Neural progenitor cell (in vitro differentiated cells): ENCODE measurements at places on chromosomes 6 and 20.

- DNase-seq, result no peak
Observed at GRCh38 chr20:11050350-11050749, 376.6 kb upstream of the JAG1 start.

- DNase-seq, result no peak
Observed at GRCh38 chr6:127813699-127814027, 87.2 kb downstream of the THEMIS start.

DNA sequence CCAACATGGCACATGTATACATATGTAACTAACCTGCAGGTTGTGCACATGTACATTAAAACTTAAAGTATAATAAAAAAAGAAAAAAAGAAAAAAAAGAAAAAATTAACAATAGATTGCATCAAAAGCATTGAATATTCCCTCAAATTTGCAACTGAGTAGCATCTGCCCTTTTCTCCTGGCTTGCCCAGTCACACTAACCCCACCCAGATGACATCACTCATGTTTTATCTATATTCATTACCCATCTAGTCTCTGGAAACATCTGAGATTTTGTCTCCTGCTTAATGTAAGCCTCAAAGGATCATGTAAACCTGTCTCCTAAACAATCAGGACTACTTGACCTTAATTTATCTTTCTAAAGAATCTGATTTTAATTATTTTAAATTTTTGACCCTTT, 706.8 kb downstream of the CD109 start:
- DNase-seq, result no peak

DNA sequence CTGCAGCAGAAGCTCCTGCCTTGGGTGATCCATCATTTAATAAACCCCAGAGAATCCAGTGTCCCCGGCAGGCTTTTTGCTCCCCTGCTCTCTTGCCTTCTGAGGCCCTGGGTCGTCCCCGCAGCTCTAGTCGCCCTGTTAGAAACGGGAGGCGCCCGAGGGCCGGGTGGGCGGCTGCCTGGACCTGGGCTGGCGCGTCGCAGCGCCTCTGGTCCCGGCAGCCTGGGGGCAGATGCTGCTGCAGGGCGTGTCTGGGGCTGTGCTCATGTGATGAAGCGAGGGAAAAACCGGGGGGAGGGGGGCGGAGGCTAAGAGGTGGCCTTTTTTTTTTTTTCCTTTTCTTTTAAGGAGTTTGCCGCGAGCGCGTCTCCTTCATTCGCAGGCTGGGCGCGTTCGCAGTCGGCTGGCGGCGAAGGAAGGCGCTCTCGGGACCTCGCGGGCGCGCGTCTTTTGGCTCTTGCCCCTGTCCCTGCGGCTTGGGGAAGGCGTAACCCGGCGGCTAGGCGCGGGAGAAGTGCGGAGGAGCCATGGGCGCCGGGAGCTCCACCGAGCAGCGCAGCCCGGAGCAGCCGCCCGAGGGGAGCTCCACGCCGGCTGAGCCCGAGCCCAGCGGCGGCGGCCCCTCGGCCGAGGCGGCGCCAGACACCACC, 394 bp downstream of the AKAP12 start:
- peak; percentile 96 for DNase-seq

DNA sequence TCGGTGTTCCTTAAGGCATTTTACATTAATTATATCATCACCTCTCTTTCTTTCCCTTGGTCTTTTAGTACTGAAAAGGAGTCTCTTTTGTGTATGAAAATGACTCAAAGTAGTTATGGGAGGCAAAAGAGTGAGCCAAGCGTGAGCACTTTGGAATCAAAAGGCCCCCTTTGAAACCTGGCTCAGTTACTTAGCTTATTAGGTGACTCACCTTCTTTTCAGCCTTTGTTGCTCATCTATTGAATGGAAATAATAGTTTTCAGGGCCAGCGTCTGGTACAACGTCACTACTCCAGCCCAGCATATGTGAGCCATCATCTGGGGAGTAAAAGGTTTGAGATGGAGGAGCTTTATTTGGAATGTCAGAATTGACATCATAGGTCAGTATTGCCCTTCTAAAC, 147.4 kb upstream of the SCGN start:
- peak; percentile 31 for DNase-seq

GRCh38 chr6:21157186-21157929, 436.2 kb upstream of the SOX4 start:
- DNase-seq, result no peak

DNA sequence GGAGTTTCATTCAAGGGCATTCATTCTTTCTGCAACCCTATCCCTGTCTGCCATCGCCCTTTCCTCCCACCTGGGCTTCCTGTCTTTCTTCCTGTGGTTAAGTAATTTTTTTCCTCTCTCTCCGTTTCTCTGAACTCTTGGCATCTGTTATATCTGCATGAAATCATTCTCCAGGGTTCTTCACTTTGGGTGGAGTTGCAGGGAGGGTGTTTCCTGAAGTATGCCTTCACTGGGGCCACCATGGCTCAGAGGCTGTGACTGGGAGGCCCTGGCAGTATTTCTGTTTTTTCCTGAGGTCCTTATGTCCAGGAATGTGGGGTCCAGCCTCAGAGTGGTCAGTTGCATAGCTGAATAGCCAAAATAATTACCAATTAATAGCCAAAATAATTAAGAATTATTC, 137.2 kb downstream of the SLC35F1 start:
- DNase-seq, result no peak

DNA sequence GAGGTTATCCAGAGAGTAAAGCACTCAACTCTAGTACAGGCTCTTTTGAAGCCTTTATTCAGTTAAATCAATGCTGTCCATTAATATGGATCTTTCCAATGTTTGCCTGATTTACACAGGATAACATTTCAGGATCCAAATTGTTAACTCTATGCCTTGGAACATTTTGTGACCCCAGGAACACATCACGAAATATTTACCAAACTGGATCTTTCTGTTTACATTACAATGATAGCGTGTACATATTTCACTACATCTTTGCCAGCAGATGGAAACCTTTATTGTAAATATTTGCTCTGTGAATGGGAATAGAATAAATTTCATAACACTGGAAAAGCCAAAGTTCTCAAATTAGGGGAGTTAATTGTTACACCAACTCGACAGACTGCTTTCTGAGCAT, 23.5 kb downstream of the BPIFA2 start:
- DNase-seq, result no peak

GRCh38 chr20:35134472-35134871, 12.7 kb downstream of the EDEM2 start:
- no peak for DNase-seq

GRCh38 chr20:2794202-2794748, 6.2 kb downstream of the CPXM1 start:
- no peak for DNase-seq

DNA sequence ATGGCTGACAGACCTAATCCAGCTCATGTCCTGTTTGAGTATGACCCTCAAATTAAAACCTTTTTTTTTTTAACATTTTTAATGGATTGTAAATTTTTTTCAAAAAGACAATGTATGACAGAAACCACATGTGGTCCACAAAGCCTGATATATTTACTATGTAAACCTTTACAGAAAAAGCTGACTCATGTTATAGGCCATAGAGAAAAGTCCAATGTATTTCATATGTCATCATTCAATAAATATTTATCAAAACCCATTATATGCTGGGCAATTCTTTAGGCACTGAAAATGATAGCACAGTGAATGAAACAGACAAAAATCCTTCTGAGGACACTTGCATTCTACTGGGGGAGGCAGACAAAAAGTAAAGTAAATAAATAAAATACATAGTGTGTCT, 826.2 kb upstream of the FLRT3 start:
- DNase-seq, result no peak

DNA sequence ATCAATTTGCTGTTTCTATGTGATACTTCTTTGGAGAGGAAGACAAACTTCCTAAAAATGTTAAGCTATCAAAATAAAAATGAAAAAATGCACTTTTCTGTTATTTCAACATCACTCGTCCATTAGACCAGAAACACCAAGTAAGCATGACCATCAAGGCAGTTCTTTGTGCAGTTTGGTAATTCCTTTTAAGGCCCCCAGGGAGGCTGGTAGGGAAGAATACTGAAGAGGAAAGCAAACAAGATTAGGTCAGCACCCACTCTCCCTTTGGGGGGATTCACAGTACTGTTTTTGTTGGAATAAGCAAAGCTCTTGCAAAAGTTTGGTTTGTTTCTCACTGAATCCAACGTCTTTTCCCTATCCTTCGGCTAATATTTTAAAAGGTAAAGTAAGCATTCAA, 206.8 kb upstream of the SLC35B3 start:
- peak; percentile 18 for DNase-seq

- no peak for DNase-seq
Observed at GRCh38 chr20:17895641-17896171, 72.9 kb downstream of the SNX5 start.

DNA sequence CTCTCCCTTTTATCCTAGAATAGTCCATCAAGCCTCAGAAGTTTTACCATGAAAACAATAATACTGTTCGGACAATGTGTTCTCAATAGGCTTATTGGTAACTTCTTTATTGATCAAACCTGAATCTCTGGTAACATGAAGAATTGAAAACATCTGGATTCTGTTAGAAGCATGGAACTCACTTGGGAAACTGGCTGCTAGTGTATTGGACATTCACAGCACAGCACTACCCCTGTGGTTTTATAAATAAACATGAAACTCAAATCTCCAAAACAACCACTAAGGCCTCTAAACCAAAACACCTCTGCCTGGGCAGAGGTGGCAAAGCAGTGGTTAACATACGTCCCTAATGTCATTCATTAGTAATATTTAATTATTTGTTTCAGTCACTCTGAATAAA, 157.6 kb upstream of the KCNQ5 start:
- no peak for DNase-seq

- DNase-seq, result no peak
Observed at GRCh38 chr6:78300885-78301284, 566.5 kb upstream of the IRAK1BP1 start.

DNA sequence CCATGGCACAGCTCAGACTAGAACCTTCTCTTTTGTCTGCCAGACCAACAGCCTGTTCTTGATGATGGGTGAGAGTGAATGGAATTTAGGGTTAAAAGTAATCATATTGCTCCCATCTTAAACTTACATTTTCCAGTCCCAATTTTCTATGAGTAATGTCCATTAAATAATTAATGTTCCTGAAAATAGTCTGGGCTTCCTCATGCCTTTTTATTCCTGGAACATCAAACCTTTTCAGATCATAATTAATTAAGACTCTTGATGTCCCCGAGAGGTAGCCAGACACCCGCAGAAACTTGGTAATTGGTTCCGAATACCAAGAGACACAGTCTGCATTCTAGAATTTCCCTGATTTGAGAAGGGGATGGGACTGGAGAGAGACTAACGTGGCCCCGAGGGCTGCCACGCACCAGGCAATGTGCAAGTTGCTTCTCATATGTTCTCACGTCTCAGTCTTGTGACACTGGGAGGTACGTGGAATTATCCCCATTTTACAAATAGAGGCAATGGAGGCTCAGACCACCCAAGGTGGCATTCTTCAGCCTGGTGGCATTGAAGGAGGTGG, 78.6 kb upstream of the TOX2 start:
- DNase-seq, result no peak

GRCh38 chr6:45822246-45822812, 193.3 kb downstream of the CLIC5 start:
- DNase-seq, result no peak

DNA sequence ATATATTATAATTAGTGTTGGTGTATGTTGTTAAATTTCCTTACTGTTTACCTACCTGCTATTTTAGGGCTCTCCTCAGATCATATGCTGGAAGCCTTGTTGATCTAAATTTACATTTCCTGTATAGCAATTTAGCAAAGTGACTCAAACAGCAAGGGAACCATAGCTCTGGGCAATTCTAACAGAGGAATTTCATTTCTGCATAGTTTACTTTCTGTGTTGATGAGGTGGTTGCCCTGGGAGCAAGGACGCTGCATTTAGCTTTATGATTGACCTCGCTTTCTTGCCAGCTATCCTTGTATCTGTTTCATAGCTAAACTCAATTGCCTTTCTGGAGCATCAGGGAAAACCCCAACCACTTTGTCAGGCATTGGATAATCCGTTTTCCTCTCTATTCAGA, 810.8 kb downstream of the GRIK2 start:
- DNase-seq, result no peak

GRCh38 chr20:21601799-21602198, 87.9 kb upstream of the NKX2-2 start:
- no peak for DNase-seq

DNA sequence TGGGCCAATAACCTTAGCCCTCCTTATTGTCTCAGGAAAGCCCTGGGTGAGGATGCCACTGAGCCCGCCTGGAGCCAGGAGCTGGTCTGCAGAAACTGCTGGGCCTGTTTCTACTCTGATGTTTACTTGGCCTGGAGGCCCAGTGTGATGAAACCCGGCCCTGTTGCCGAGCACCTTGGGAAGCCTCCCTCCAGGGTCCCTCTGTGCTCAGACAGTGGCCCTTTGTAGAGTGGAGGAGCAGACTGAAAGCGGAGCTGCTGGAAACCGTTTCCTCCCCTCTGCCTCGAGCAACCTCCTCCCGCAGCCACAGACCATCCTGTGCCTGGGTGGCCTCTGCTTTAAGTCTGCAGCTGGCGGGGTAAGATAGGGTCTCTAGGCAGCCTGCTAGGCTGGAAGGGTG, 84.1 kb upstream of the EPB41L1 start:
- peak; percentile 72 for DNase-seq

GRCh38 chr6:41577356-41578216, 31.4 kb downstream of the FOXP4 start:
- DNase-seq, result no peak

DNA sequence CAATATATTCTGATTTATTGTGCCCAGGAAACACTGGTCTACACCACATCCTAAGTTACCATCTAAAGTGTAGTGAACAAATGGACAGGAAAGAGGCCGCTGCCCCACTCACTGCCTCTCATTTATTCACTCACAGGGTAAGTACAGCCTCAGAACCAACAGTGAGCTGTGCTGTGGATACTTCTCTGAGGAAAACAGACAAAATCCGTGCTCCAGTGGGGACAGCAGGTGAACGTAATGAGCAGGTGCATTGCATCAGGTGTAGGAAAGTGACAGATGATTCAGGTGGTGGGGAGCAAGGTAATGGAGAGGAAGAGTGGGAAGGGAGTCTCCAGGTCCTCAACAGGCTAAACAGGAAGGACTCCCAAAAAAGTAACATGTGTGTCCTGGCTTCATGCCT, 8.4 kb upstream of the ULBP2 start:
- no peak for DNase-seq
